ENCODE measurements at places on chromosomes 12 and 14.

DNA sequence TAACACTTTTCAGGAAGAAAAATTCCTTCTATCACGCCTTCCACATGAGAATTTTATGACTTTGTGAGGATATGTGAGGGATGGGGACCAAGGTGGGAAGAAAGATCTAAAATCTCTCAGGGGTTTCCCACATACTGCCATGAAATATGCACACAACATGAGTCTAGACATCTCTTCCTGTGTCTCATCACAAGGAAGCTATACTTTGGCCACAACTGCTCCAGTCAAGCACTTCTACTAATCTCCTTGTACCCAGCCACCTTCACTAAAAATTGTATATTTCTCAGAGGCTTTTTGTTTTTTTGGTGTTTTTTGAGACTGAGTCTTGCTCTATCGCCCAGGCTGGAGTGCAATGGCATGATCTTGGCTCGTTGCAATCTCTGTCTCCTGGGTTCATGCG, 3.2 kb downstream of the OSBPL8 start:
- no peak for DNase-seq

- DNase-seq: no peak
These were observed 121.1 kb downstream of the PRMT8 start for GRCh38 chr12:3611860-3612703.

- no peak for DNase-seq
These were observed 62.3 kb downstream of the ETV6 start for GRCh38 chr12:11711651-11712327.

DNA sequence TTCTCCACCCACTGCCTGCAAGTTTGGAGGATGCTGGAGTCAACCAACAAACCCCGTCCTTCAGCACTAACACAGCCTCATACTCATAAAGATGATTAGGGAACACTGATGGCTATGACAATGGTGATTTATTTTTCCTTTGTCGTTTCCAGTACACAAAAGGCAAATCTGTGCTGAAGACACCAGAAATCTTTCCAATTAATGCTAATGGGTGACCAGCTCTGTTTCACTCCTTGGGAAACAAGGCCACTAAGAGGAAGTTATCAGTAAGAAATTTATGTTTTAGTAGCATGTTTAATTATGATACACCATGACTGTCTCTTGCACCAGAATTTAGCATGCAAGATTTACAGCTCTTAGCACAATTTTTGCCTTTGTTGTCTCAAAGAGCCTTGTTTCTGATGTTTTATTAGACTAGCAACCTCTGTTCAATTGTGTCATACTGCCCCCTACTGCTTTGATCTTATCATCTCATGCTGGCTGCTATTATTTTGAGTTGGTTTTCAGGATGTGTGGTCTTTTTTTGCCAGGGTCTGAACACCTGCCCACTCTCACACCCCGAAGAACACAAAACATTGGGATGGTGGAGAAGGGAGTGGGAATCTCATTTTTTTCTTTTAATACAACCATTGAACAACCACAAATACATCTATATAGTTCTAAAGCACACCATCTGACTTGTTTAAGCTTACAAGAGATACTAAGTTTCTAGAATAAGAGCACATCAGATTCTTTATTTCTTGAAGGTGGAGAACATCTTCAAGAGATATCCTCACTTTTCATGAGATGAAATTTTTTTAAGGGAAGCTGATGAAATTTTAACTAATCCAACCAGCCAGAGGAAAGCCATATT, 160.9 kb downstream of the SPTSSA start:
- DNase-seq: peak; percentile 31

DNA sequence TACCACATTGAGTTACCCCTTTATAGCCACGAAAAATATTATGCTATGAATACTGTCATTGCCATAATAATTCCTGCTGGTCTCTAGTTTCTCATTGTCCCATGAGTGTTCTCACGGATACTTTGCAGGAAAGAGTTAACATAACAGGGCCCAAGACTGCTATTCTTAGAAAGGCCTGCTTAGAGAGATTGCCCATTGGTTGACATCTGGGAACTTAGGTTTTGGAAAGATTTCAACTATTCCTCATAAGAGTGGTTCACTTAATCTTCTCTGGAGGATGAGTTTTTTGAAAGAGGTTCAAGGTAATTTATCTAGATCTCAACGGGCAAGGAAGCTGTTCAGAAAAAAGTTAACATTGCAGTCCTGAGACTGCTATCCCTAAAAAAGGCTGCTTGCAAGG, 18.4 kb upstream of the PRPF39 start:
- no peak for DNase-seq

GRCh38 chr14:68748691-68749090, 44.2 kb downstream of the ZFP36L1 start:
- peak; percentile 6 for DNase-seq

GRCh38 chr14:85418721-85419120, 111.2 kb upstream of the FLRT2 start:
- no peak for DNase-seq

DNA sequence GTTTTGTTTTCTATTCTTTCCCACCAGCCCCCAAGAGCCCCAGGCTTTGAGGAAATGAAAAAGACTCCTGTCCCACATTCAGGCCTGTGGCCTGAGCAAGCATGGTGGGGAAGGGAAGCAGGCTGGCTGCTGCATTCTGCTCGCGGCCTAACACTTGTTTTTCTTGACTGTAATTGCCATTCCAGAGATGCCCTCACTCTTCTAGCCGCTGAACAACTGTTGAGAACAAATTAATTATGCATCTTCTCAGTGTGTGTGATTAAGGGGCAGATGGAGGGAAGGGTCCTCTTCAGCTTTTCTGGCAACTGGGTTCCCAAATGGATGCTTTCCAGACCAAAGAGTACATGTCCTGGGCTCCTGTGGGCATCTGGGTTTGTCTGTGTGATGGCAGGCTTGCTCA, 43.3 kb downstream of the ADCK1 start:
- DNase-seq: no peak

GRCh38 chr14:20760950-20761349, 7.3 kb upstream of the EDDM3B start:
- DNase-seq: no peak

GRCh38 chr12:93167841-93168492, 209.8 kb upstream of the NUDT4 start:
- DNase-seq: peak; percentile 50

DNA sequence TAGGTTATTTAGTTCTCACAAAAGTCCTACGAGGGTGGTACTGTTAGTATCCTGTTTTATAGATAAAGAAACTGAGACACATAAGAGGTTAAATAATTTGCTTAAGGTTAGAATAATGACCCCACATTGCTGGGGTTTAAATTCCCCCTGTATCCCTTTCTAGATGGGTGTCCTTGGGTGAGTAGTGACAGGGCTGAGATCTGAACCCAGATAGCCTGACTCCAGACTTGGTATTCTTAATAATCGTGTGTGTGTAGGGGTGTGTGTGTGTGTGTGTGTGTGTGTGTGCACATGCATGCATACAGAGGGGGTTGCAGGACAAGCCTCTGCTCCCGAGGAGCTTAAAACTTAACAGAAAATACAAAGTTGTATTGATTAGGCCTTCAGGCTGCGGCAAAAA, 96.7 kb upstream of the PSMC1 start:
- DNase-seq: no peak

- DNase-seq: peak; percentile 82
These were observed 66.7 kb downstream of the IRF2BPL start for GRCh38 chr14:76961631-76962302.

- no peak for DNase-seq
These were observed 32.0 kb downstream of the CCNK start for GRCh38 chr14:99513183-99513694.

GRCh38 chr12:107635139-107635538, 50.5 kb upstream of the PWP1 start:
- no peak for DNase-seq

GRCh38 chr14:64823305-64823861, 56.3 kb downstream of the SPTB start:
- DNase-seq: peak; percentile 76

DNA sequence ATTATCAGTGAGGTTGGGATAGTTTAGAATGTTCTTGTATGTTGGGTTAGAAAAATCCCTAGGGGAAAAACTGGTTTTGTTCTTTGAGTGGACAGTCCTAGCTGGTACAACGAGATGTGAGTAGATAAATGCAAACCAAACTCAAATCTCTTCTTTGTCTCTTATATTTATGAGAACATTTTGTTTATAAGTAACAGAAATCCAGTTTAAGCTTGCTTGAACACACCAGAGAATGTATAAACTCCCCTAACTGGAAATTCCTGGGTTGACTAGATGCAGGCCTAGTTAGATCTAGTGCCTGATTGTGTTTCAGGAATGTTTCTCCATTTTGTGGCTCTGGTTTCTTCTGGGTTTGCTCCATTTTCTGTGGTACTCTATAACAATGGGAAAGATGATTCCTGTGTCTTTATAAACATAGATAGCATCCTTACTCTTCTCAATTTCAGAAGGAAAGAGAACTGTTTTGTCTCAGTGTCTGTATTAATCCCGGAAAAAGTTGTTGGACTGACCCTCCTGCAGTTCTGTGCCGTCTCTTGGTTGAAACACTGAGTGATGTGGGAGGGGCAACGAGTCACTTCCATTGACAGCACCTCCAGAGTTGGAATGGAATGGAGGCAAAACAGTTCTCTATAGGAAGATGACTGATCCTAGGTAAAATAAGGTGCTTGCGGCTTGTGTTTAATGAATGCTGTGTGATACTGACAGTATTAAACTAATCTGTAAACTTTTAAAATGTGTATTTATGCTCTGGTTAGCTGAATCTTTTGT, 244.8 kb downstream of the TMTC2 start:
- DNase-seq: no peak

- DNase-seq: no peak
These were observed 3.7 kb upstream of the TAS2R19 start for GRCh38 chr12:11026118-11026517.

- DNase-seq: no peak
These were observed 24.7 kb upstream of the DYNC1H1 start for GRCh38 chr14:101939646-101940170.

GRCh38 chr12:131458931-131459772, 251.7 kb upstream of the SFSWAP start:
- no peak for DNase-seq

GRCh38 chr12:108337235-108338223, 1.6 kb downstream of the CMKLR1 start:
- DNase-seq: peak; percentile 17

GRCh38 chr12:133023566-133023965, 13.7 kb upstream of the ZNF84 start:
- DNase-seq: no peak

DNA sequence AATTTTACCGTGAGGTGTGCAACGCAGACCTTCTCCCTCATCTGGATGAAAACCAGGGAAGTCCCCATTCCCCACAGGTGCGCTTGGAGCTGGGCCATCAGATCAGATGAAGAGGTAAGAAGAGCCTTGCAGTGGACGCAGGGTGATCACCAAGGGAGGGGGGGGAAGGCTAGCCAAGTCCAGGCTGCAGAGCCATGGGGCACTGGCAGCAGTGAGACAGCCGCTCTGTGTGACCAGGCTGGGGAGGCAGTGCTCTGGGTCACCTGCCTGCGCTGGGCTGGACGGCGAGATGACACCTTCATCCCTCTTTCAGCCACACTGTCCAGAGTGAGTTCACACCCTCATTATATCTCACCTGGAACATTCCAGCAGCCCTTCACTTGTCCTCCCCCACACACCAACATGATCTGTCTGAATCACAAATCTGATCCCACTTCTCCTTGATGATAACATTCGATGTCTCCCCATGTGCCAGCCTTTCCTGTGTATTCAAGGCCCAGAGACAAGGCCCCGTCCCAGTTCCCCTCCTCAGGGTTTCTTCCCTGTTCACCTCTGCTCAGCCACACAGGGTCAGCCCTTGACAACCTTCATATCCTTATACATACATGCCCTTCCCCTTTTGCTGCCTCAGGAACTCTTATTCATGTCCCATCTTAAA, 65.9 kb upstream of the VASH1 start:
- no peak for DNase-seq

- DNase-seq: peak; percentile 37
These were observed 47.4 kb downstream of the AVPR1A start for GRCh38 chr12:63103494-63104131.

GRCh38 chr12:122184517-122184916, 1.6 kb downstream of the LRRC43 start:
- no peak for DNase-seq

DNA sequence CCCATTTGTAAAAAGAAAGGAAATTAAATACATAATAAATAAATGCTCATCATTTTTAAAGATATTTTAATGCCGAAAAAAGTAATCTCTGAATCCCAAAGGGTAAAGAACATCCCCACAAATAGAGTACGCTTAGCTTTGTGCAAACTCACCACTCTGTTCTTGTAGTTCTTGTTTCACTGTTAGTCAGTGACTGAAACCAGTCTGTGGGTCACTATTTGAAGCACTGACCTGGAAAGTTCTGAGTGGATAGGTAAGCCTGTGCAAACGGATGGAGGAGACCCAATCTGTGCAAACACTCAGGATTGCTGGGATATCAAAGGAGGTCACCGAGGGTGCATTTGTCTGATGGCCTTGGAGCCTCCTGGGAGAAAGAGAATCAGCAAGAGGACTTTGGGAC, 68.1 kb upstream of the TSPAN11 start:
- DNase-seq: no peak

DNA sequence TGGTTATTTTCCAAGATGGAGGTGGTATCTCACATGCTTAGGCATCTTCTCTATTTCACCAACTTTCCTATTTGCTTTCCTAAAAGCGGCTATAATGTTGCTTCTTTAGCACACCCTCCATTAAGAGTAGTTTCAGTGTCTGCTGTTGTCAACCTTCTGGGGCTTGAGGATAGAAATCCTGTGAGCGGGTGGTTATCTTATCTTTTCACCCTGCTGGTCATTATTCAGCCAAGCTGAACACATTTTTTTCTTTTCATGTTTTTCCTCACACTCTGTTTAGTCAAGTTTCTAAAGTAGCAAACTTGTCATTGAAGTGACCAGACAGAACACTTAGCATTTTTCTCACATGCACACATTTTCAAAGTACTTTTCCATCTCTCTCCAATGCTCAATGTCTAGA, 104.5 kb downstream of the SLC8A3 start:
- no peak for DNase-seq

DNA sequence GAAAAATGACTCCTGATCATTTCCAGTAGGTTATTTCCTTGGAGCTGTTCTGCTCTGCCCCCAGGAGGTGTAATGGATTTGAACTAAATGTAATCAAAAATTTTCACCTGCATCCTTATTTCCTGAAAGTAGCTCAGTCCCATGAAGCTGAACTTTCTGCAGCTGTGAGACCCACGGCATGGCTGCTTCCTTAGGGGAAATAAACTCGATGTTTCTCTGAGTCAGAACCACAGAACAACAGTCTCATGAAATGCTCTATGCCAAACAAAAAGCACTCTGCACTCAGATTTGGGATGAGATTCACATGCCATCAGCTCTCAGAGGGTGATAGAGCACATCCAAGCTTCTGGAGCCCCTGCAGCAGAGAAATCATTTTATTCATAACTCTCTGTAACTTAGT, 224.1 kb upstream of the PLEKHG7 start:
- DNase-seq: no peak
